ENCODE measurements at places on chromosomes 11 and 22. TPM values are rescaled to one million over a fixed set of nuclear protein-coding genes. Genes with fewer than 3 reads are reported as not detected.

The C2CD2L gene
- total RNA-seq: 25.2 TPM

The CASP5 gene
- total RNA-seq: not detected

The CHORDC1 gene
- total RNA-seq: 62.6 TPM

The GGTLC3 gene
- not detected for total RNA-seq

The F2 gene
- total RNA-seq: 0.29 TPM

DNA sequence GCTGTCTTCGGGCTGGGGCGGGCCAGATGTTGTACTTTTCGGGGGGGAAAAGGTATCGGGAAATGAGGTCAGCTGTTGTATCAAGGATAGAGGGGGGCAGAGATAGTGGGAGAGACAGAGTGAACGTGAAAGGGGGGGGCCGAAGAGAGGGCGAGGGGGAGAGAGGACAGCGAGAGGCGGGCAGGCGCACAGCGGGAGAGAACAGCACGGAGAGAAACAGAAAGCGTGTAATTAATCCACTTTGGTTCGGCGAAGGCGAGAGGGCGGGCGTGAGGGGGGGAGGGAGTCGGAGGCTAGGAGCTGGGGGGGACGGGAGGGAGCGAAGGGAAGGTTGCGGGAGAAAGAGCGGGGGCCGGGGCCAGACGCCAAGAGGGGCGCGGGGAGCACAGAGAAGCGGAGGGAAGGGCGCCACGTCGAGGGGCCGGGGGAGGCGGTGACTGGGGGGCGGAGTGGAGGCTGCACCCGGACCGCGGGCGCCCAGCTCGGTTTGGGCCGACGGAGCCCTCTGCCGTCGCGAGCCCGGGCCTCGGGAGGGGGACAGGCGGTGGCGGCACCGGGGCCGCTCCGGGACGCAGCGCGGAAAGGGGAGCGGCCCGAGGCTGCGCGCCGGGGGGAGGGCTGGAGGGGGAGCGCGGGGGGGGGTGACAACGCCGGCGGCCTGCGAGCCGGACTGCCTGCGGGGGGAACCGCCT is 612 bp downstream of the IGF2 start:
- no peak for DNase-seq

DNA sequence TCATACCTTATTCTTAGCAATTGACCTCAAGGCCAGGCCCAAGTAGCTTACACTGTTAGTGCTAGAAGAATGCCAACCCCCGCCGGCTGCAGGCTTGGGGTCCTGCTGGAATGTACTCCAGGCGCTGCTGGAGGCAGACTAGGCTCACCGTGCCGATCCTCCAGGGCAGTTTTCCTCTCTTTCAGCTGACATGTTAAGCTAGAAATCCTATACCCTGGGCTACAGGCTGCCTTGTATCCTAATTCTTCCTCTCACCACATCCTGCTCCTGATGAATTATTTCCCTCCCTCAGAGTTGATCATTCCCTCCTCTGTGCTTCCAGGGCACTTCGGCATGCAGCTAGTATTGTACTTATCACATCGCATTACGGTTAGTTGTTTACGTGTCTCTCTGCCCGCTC is 3.4 kb downstream of the SPTBN2 start:
- DNase-seq: no peak

Measured in activated CD4-positive, alpha-beta memory T cell treated with anti-CD3 and anti-CD28 coated beads for 36 hours (primary cell).